ENCODE measurements at places on chromosomes 1 and 21.

GRCh38 chr21:43269957-43270705 lies 101.3 kb downstream of the CRYAA start:
- no peak for DNase-seq

- DNase-seq: no peak
Measured at GRCh38 chr1:86489242-86489878, 20.6 kb downstream of the CLCA1 start.

GRCh38 chr1:32635508-32636277 lies 14.7 kb downstream of the ZBTB8OS start:
- DNase-seq: no peak

DNA sequence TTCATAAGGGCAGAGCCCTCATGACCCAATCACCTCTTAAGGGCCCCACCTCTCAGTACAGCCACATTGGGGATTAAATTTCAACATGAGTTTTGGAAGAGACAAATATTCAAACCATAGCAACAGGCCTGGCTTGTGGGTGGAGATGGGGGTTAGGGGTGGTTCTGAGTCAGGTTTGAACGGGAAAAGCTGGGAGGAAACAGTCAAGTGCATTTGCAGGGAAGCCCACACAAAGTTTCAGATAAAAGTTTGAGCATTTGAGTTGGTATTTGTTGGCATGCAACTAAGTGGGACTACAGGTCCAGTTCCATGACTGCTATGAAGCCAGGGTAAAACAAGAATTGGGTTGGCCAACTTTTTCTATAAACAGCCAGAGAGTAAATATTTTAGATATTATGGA lies 21.0 kb upstream of the PADI2 start:
- no peak for DNase-seq

- DNase-seq: no peak
Measured at GRCh38 chr1:232917053-232917452, 33.4 kb upstream of the NTPCR start.

- DNase-seq: no peak
Measured at GRCh38 chr1:176033474-176033873, 173.6 kb downstream of the COP1 start.

GRCh38 chr1:34404804-34405203 lies 228.1 kb downstream of the C1orf94 start:
- DNase-seq: no peak

- no peak for DNase-seq
Measured at GRCh38 chr1:26861286-26861701, 1.7 kb upstream of the SFN start.

GRCh38 chr1:21607549-21608529 lies 61.3 kb downstream of the RAP1GAP start:
- no peak for DNase-seq

DNA sequence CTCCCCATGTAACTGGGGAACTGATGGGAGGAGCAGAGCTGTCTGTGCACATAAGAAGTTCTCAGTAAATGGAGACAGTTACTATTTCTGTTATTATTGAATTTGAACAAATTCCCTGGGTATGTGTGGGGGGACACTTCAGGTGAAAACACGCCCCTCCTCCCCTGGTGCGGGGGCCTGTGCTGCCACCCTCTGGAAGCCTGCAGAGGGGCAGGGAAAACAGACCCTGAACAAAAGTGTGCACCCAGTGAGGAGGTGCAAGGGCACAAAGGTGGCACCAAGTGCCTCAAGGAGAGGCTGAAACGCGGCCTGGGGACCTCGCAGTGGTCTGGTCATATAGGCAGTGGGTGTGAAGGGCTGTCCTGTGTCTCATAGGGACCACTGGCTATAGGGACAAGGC lies 18.2 kb upstream of the NADK start:
- no peak for DNase-seq

- no peak for DNase-seq
Measured at GRCh38 chr1:87295445-87296110, 33.1 kb upstream of the LMO4 start.

GRCh38 chr1:94734963-94735901 lies 84.9 kb upstream of the SLC44A3 start:
- no peak for DNase-seq

DNA sequence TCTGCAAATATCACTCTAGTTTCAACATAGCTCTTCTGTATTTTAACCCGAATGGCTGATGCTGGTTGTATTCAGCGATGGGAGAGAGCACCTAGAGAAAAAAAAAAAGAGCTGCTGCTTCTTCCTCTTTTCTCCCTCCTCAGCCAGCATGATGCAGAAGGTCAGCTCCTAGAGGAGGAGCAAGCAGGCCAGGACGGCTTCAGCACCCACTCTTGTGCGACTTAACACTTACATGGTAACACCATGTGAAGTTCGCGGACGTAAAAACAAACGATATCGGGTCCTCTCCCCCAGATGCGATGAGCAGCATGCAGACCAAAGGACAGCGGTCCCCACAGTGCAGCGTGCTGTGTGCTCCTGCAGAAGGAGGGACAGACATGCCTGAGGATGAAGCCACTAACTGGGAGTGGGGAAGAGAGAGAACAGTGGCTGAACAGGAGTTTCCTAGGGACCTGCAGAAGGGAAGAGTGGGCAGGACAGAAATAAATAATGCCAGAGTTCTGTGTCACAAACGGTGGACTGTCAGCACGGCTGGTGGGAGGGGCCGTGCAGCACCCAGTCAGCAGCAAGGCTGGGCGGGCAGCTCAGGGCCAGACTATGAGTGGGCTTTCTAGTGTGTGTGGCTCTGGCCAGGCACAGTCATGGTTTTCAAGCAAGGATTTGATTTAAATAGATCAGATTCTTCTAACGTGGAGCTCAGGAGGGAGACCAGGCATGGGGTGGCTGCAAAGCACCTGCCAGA lies 11.4 kb upstream of the B3GALT5 start:
- DNase-seq: no peak

DNA sequence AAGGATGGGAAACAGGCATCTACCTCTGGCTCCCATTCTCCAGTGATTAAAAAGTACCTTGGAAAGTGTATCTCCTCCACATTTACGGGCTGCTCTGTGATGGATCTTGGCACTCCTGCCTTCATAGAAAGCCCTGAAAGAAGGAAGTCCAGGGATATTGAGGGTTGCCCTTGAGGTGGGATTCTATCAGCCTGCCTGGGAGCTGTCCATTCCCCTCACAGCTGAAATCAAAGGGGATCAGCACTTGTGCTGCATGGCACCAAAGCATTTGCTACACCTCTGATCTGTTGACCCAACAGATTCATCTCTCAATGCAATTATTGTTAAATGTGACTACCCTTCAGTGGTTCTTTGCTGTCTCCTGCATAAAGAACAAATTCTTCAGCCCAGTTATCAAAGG lies 442.0 kb upstream of the RUNX1 start:
- DNase-seq: no peak

- no peak for DNase-seq
Measured at GRCh38 chr1:226678701-226679100, 60.4 kb downstream of the ITPKB start.

DNA sequence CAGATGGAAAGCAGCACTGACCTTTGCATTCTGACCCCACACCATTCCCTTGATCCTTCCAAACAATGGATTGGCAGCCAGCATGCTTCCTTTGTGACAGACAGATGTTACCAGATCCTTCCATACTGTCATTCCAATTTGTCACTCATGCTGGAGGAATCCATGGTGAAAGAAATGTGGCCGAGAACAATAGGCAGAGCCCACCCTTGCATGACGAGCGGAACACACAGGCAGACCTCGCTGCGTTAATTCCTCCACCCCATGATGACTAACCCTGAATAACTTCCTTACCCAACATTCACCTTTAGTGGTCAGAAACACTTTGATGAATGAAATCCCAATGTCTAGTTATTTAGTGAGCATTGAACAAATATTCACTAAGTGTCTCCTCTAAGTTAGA lies 45.1 kb downstream of the PDPN start:
- DNase-seq: no peak

- DNase-seq: no peak
Measured at GRCh38 chr1:96944432-96945092, 223.0 kb downstream of the PTBP2 start.

DNA sequence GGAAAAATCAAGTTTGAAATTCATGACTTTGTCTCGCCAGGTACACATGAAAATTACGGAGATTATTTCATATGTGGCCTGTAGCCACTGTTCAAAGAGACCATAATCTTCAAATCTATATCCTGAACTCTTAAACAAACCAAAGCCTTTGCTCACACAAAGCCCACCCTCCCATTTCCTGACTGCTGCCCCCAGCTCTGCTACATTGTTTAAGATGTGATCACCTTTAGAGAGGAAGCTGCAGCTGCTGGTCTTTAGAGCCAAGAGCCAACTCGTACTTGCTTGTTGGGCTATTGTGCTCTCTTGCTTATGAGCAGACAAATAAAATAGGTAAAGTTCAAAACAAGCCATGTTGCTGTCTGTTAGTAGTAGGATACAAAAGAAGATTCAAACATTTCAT lies 71.9 kb downstream of the DTL start:
- no peak for DNase-seq

DNA sequence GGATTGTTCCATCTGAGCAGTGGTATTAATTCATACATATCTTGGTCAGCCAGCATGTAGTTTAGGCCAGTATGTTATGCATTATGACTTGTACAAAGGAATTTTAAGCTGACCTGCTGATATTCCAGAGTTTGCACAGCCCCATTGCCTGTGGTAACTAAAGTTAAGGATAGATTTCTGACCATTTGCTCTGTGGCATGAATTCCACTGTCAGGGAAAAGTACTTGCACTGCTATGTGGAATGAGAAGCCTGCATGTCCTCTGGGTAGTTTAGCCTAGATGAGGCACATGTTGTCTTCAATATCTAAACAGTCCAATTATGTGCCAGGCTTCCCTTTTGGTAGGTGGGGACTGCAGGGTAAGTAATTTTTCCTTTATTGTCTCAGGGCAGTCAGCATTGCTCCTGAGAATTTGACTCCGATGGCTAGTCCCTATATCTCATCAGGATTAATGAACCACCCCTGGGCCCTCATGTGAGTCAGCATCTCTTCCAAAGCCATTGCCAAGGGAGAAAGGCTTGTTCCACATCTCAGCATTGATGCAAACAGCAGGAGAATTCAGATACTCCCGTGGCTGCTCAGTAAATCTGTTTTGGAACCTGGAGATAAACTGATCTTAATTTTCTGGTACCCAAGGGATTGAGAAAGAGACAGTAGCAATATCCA lies 30.2 kb downstream of the NEK7 start:
- DNase-seq: no peak

GRCh38 chr1:1237874-1238701 lies 6.1 kb downstream of the B3GALT6 start:
- no peak for DNase-seq

DNA sequence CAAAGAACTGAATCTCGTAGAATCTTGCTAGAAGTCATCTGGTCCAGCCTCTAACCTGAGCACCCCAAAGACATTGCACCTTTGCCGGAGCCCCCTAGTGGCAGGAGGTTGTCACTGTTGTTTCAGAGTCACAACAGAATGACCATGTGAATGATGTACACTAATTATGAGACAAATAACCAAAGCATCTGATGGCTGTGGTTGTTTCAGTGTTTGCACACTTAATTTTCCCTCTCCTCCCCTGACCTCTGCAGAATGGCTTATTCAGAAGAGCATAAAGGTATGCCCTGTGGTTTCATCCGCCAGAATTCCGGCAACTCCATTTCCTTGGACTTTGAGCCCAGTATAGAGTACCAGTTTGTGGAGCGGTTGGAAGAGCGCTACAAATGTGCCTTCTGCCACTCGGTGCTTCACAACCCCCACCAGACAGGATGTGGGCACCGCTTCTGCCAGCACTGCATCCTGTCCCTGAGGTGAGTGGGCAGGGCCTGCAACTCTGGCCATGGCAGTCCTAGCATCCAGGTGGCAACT lies 26.4 kb downstream of the TRAF5 start:
- peak; percentile 43 for DNase-seq

DNA sequence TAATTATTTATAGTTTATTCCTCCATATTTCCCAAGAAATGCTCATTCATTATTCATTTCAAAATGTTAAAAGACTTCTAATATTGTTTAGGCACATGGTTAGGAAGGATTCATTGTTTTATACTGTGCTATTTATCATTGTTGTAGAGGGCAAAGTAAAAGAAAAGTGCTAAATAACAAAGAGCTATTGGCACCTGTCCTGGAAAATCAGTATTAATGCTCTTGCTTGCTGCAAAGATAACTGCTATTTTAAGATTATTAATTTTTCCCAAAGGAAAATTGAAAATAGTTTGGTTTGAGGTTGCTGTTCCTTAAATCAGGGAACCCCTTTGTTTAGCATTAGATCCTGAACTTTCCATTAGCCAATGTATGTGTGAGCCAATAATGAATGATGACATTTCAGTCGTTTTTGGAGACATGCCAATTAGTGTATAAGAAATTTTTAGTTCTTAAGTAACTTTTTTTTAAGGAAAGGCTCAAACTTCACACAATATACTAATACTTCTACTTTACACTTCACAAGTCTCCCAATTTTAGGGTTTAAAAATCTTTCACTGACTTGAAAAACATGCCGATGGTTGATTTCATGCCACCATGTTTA lies 39.9 kb downstream of the EPB41 start:
- DNase-seq: no peak
